ENCODE measurements at places on chromosomes 7 and 10.

DNA sequence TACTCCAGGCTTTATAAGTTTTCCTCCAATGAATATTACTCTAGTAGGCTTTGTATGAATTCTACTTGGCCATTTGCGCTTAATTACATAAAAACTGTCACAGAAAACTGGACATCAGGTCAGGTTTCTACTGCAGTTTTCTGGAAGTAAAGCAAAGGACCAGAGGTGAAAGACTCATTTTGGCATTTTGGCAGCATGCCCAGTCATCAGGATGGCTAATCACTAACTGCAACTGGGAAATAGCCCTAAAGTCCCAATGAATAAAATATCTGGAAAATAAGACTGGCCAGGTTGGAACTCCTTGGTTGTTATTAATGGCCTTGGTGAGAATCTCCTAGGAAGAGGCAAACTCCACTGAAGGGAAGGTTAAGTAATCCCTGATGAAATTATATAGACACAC lies 75.5 kb downstream of the COPG2 start:
- DNase-seq = no peak

DNA sequence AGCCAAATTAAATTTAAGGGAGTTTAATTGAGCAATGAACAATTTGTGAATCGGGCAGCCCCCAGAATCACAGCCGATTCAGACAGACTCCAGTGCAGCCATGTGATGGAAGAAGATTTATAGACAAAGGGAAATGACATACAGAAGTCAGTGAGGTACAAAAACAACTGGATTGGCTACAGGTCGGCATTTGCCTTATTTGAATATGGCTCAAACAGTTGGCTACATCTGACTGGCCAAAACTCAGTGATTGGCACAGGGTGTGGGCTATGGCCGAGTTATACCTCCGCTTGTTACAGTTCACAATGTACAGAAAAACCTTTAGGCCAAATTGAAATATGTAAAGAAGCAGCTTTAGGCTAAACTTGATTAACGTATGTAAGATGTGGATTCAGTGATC lies 30.8 kb upstream of the EIF4H start:
- no peak for DNase-seq

GRCh38 chr7:138196971-138197896 lies 121.0 kb downstream of the AKR1D1 start:
- no peak for DNase-seq

DNA sequence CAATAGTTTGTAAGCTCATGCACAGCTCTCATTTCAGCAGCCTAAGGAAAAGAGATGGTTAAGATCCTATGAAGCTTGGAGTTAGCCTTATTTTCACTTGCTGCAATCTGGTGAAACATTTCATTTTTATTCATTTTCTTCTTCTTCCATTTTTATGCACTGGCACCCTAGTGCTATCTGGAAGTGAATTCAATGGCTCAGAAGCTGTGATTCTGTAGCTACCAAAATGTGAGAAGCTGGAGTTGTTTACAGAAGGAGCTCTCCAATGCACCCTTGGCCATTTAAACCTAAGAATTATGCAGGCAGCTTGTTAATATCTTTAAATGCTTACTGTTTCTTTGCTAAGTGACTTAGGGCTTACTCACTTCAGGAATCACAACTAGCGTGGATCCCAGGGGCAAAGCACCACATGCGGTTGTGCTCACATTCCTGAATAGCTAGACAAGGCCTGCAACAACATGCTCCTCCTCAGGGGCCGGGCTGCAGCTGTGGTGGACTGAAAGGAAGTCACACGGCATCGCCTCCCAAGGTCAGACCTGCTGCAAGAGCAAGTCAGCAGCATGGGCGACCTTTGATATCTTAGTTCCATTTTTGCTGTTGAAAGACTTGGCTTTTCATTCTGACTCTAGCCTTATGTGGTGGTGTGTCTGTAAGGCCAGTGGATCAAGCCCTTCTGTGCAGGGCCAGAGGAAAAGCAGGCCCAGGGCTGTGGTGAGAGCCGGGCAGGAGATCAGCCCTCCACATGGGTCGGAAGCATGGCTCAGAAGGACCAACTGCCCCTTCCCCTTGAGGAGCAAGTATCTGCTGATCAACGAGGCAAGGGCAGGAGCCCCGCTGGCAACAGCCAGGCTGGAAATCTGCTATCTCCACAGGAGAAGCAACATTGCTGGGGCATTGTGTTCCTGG lies 91.9 kb upstream of the MBL2 start:
- no peak for DNase-seq

DNA sequence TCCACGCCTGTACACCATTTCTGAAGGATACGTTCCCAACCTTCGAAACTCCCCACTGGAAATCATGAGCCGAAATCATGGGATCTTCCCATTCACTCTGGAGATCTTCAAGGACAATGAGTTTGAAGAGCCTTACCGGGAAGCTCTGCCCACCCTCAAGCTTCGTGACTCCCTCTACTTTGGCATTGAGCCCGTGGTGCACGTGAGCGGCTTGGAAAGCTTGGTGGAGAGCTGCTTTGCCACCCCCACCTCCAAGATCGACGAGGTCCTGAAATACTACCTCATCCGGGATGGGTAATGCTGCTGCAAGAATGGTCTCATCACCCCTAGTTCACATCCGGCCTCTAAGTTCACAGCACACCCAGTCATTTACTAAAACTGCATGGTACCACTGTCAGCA lies 30.3 kb downstream of the PLA2G12B start:
- no peak for DNase-seq

DNA sequence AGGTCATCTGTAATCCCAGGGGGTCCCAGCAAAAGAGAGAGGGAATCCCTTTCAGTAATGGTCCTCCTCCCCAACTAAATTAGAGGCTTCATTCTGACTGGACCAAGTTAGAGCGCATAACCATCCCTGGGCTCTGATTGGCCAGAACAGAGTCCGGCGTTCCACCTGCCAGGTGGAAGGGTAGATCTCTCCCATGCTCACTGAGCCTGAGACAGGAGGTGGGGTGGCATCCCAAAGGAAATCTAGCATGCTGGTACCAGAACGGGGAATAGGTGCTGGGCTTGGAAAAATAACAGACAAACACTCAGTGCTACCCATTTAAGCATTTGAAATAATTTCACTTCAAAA lies 21.0 kb upstream of the TSPAN33 start:
- DNase-seq = no peak

DNA sequence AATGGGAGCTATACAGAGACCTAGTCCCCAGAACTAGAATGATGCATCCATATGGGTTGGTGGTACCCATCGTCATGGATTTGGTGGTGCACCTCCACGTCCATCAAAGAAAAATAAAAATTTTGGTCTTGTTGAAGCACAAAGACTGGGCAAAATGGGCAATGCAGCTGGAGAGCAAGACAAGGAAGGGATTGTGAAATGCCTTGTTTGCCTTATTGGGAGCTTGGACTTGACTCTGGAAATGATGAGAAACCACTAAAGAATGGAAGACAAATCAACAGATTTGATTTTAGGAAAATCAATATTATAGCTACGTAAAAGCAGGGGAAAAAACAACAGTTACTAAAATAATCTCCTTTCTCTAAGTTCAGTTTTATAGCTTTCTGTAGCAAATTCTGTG lies 150.9 kb downstream of the CPED1 start:
- DNase-seq = no peak

DNA sequence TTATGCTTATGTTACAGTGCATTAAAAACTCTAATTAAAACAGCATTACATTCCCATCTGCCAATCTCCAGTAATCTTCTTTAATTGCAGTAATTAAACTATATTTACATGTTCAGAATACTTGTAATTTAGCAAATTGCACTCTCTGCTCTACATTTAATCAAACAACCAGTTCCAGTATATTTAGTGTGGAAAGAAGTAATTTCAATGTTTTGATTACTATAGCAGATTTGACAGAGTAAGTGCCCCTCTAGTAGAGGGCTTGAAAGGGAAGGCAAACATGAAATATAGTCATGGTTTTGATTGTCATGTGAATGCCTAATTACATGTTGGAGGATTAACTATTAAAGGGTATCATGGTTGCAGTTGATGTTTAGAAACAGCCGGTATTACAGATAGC lies 739.7 kb downstream of the AUTS2 start:
- DNase-seq = no peak

DNA sequence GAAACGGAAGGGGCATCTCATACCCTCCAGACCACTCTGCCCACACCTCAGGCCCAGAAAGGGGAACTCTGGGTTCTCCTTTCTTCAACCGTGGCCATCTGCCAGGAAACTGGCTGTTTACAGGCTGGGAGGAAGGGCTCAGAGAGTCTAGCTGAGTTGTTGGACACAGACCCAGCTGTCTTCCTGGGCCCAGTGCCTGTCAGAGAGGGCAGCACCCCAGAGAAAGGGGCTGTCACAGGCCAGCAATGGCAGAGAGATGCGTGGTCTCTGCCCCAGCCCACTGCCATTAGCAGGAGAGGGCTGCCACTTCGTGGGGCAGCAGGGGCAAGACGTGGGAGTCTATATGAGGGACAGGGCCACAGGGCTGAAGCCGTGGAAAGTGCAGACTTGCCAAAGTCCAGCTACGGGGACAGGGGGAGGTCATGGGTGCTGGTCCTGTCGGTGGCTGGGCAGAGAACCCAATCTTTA lies 11.0 kb downstream of the GRID1 start:
- no peak for DNase-seq

GRCh38 chr10:63713191-63714144 lies 192.3 kb downstream of the REEP3 start:
- no peak for DNase-seq

GRCh38 chr10:72685264-72685921 lies 6.5 kb upstream of the MCU start:
- DNase-seq = no peak

- no peak for DNase-seq
These were observed 80.2 kb downstream of the SORBS1 start for GRCh38 chr10:95480901-95481491.

DNA sequence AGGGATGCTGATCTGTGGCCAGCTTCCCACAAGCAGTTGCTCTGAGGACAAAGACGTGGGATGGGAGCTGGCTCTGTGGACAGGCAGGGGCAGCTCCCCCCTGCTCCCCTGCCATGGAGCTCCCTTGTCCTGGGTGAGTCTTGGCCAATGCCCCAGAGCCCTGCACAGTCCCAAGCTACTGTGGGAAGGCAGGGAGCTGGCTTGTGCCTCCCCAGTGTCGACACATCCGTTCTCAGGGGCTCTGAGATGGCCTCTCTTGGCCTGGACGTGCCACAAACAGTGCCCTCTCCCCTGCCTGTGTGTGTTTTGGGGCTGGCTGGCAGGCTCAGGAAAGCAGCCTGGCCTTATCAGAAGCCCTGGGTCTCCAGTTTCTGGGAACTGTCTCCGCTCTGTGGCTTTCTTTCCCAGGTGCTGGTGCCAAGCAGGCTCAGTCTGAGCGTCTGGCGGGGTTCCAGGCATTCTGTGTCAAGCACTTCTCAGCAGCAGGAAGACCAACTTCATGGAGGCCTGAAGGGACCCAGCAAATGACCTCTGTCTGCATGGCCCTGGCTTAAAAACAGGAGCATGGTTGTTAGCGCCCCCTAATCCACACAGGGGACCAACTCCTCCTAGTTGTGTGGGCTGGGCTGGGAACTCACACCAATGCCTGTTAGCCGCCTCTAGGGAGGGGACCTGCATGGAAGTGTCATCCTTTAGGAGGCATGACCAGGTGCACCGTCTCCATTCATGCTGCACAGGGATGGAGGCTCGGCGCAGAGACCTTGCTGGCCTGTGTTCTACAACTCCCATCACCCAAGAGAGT lies 375.2 kb downstream of the RPS24 start:
- no peak for DNase-seq

DNA sequence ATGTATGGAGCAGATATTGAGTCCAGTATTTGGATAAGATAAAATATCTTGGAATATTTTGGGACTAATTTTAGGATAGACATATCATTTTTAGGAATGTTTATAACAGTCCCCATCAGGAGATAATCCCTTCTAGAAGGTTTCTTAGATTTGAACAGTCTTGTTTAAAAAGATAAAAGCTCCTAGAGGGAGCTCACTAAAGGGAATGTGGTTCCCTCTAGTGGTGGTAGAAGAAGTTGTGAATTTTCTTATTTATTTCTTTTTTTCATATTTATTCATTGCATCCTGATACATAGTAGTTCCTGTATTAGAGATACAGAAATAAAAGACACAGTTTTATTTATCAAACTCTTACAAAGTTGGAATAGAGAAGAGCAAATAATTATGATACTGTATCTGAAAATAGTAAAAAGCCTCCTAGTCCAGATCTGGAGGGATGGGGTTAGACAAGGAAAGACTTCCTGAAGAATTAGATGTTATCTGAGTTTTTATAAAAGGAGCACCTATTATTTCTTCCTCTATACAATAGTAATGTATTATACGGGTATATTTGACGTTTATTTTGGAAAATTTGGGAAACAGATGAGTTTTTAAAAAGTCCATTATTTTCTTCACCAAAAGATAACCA lies 24.5 kb upstream of the KLF14 start:
- DNase-seq = no peak

DNA sequence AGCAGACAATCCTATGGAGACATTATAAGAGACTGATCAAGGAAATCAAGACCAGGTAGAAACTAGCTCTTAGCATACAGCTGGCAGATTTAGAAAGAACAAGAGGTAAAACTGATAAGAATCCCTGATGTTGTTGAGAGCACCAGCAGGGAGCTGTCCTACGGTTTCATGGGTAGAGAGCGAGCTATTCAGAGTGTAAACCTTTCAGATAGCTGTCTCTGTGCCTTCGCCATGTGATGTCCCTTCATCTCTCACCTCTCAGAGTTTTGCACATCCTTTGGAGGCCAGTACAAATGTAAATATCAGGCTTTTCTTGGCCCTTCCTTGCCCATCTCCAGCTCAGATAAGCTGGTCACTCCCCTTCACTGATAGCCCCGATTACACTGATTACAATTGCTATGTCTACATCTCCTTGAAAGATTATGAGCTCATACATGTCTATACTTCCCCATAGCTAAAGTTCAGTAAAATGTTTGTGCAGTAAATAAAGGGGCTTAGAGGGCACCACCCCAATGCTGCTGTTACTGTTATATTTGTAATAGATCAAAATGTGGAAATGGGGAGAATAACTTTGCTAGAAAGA lies 21.9 kb downstream of the THSD7A start:
- DNase-seq = no peak

DNA sequence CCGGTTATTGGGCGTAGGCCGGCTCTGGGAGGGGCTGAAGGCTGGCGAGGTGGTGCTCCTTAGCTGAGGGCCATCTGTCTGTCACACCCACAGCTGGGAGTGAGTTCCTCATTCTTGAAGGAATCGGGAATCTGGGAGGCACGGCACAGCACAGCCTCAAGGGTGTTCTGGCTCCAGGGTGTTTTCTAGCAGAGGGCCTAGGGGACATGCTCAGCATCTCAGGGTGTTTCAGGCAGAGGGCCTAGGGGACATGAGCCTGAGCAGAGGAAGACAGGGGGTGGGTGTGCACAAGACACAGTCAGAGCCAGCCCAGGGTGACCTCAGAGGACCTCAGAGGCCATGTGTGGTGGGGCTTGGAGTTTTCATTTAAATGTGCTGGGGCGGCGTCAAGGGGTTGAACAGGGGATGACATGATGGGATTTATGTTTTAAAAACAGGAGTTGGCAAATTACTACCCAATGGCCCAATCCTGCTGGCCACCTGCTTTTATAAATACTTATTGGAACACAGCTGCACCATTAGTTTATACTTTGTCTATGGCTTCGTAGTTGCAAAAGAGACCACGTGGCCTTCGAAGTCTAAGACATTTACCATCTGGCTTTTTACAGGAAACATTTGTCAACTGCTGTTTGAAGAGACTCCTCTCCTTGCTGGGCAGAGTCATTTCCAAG lies 121.6 kb downstream of the PRKAG2 start:
- no peak for DNase-seq

GRCh38 chr7:77353407-77353721 lies 62.8 kb downstream of the GSAP start:
- DNase-seq = no peak

- DNase-seq = no peak
These were observed 64.9 kb upstream of the PITRM1 start for GRCh38 chr10:3237530-3237929.

- no peak for DNase-seq
These were observed 913 bp downstream of the NPY start for GRCh38 chr7:24284699-24285506.

Data from activated CD8-positive, alpha-beta memory T cell treated with anti-CD3 and anti-CD28 coated beads for 4 hours (primary cell).